Dorsolateral prefrontal cortex (tissue), 122 donors: ENCODE measurements at places on chromosomes 7 and 10.
A peak's percentile ranks its signal among the peaks of the same experiment; 100 is the strongest.

DNA sequence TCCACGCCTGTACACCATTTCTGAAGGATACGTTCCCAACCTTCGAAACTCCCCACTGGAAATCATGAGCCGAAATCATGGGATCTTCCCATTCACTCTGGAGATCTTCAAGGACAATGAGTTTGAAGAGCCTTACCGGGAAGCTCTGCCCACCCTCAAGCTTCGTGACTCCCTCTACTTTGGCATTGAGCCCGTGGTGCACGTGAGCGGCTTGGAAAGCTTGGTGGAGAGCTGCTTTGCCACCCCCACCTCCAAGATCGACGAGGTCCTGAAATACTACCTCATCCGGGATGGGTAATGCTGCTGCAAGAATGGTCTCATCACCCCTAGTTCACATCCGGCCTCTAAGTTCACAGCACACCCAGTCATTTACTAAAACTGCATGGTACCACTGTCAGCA lies 30.3 kb downstream of the PLA2G12B start:
- DNase-seq = no peak

- no peak for DNase-seq
Measured at GRCh38 chr7:2411815-2412586, 8.6 kb downstream of the CHST12 start.

DNA sequence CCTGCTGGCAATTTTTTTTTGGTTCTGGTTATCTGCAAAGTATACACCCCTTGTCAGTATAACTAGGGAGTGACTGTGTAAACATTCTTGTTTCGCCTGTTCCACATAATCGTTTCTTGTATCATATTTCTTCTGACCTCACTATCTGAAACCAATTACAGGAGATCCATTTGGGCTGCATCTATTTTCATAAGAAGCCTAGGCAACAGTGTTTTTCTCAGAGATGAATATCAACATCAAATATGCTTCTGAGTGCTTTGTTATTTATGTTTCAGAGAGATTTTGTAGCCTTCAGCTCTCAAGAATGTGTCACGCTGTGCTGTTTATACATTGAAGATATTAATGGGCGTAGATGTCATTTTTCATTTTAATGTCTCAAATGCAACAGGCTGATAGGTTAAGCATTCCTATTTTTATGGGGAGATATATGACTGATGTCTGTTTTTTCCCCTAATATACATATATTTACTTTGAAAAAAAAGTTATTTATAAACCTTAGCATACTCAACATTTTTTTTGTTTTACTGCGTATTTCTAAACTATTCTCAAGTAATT lies 115.5 kb downstream of the FOXP2 start:
- DNase-seq = no peak

- DNase-seq = no peak
Measured at GRCh38 chr10:75548356-75548755, 116.9 kb downstream of the LRMDA start.

DNA sequence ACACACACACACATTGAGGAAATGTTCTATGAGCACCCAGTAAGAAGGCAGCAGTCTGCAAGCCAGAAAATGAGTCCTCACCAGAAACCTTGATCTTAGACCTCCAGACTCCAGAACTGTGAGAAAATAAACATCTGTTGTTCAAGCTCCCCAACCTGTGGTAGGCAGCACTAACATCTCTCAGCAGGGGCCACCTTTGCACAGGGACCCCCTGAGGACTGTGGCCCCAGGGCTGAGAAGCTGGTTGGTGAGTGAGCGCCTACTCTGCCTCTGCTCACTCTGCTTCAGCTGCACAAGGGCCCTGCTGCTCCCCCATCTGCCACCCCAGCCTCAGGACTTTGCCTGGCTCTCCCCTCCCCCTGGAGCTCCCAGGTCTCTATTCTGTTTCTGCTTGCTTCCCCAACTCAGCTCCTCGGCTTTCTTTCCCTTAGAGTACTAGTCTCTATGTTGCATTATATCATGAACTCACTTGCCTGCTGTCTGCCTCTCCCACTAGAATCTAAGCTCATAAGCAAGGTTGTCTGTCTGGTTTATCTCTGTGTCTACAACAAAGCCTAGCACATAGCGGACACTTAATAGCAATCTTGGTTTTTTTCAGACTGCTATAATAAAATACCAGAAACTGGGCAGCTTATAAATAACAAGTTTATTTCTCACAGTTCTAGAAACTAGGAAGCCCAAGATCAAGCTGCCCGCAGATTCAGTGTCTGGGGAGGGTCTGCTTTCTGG lies 40.4 kb upstream of the PRLHR start:
- no peak for DNase-seq

DNA sequence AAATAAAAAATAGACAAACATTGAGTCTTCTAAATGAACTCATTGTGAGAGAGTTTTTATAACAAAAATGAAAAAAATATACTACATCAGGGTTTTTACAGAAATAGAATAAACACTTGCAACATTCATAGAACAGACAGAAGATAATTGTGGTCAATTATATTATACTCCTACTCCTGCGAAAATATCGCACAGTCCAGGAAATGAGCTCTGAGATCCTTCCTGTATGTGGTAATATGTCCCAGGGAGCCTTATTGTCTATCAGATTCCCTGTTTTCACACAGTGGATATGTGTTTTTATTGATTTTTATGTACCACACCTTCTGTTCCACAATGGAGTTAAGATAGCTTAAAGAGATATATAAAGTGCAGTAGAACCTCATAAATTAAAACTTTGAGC lies 27.5 kb upstream of the RELN start:
- no peak for DNase-seq

DNA sequence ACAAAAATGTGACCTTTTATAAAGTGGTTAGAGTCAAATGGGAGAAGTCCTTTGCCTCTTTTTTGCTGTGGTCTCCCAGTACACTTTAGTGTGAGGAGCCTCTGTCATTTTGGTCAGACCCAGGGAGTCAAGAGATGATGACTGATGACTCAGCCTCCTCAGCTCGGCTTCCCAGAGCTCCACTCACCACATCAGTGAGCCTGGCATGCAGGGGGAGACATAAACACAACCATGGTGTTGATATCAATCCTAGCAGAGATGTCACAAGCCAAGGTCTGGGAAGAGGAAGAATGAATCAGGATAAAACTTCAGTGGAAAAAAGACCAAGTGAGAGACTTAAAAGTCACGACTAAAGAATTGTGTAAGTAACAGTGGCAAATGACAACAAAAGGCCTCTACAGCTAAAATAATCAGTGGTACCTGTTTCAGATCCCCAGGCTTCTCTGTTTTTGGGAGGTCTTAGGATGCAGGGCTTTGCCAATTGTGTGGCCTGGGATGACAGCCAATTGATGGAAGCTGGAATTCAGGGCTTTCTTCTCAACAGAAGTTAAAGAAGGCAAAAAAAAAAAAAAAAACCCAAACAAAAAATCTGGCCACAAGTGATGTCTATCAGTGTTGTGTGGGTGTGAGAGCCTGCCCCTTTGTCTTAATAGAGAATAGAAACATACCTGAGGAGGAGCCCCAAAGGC lies 50.2 kb downstream of the TFAM start:
- no peak for DNase-seq

DNA sequence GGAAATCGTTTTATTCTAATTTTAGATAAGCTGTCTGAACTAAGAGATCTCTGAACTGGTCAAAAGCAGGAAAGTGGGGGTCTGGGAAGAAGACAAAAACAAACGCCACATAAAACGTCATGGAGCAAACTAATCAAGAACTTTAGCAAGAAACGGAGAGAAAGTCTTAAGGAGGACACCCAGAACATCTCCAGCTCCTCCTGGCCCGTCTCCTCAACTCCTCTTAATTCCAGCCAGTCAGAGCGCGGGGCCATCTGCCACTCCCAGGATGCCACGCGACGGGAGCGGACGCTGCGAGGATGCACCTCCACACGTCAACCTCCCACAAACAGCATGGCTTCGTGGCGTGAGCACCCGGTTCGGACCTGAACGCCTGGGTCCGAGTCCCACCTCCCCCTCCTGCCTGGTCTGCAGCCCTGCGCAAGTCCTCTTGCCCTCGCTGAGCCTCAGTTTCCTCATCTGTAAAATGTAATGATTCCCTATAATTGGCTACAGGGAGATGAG lies 598 bp downstream of the MMS19 start:
- DNase-seq = peak; percentile 87

GRCh38 chr7:33423646-33424020 lies 294.3 kb downstream of the BBS9 start:
- no peak for DNase-seq

DNA sequence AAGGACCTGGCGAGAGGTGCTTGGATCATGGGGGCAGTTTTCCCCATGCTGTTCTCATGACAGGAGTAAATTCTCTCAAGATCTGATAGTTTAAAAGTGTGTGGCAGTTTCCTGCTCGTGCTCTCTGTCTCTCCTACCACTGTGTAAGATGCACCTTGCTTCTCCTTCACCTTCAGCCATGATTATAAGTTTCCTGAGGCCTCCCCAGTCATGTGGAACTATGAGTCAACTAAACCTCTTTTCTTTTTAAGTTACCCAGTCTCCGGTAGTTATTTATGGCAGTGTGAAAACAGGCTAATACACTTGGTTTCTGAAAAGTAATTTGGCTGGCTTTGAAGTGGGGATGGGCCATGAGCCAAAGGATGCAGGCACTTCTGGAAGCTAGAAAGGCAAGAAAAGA lies 268.0 kb upstream of the KAT6B start:
- DNase-seq = no peak

GRCh38 chr7:157664871-157665633 lies 328.2 kb downstream of the DNAJB6 start:
- DNase-seq = no peak

- DNase-seq = no peak
Measured at GRCh38 chr10:71397296-71398212, 834 bp downstream of the CDH23 start.

- no peak for DNase-seq
Measured at GRCh38 chr7:127654404-127655394, 2.7 kb downstream of the SND1 start.

- no peak for DNase-seq
Measured at GRCh38 chr7:16982640-16983350, 101.0 kb upstream of the AGR3 start.

DNA sequence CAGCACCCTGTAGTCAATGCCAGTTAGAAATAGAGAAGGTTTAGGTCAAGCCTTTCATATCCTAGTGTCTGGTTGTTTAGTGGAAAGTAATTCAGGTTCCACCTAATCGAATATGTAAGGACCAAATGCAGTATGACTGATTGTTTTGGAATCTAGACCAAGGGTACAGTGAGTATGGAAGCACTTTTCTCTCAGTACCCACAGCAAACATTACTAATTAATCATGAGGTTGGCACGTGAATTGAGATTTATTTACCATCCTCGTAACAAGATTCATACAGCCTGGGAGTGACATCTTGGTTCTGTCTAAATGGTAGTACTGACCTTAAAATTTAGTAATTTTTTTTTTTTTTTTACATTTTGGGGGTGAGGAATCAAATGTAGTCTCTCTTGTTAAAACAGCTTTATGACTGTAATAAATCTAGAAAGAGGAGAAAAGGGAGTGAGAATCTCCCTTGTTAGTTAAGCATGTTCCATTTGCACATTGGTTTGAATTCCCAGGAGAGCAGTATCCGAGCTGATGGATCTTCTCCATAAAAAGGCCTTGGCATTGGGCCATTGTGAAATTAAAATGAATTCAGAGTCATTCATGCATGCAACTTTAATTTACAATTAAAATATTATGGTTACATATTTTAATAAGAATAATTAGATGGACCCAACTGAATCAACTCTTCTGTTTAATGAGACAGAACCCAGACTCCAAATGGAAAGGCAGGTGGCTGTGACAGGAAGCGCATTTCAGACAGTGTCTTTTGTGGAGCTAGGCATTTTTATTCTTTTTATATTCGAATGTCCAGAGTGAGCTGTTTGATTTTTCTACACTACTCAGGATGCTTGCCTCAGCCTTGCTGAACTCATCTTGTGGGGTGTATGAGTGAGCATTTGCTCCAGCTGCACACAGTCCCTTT lies 57.6 kb downstream of the SNX10 start:
- no peak for DNase-seq

- no peak for DNase-seq
Measured at GRCh38 chr10:113243311-113243710, 293.3 kb downstream of the TCF7L2 start.

GRCh38 chr7:76133839-76134238 lies 67.9 kb upstream of the SRRM3 start:
- DNase-seq = no peak

DNA sequence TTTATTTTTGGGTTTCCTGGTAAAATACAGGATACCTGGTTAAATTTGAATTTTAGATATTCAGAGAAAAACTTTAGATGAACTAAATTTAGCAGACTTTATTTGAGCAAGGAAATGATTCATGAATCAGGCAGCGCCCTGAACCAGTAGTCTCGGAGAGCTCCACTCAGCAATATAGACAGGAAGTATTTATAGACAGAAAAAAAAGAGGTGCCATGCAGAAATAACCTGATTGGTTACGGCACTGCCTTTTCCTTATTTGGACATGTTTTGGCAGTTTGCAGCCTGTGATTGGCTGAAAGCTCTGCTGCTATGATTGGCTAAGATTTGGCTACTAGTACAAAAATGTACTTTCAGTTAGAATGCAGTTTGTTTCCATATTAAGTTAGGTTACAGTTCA lies 198.3 kb upstream of the DKK1 start:
- DNase-seq = no peak

GRCh38 chr10:132271458-132272230 lies 36.1 kb downstream of the STK32C start:
- DNase-seq = no peak

GRCh38 chr7:133958822-133959221 lies 168.3 kb upstream of the LRGUK start:
- no peak for DNase-seq

DNA sequence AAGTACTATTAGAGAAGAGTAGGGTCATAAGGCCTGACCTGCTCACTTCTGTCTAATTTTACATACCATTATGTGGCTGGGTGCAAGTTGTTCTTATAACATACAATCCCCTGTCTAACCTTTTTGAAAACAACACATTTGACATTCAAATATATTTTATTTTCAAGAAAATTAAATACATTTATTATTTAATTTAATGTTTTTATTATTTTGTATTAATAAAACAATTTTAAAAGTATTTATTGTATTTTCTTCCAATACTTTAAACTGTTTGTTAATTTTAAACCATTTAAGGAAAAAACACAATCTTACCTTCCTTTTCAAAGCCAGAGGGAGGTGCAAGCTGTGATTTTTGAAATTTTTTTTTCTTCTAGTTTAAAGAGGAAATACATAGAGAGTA lies 232.8 kb downstream of the KCND2 start:
- DNase-seq = no peak

DNA sequence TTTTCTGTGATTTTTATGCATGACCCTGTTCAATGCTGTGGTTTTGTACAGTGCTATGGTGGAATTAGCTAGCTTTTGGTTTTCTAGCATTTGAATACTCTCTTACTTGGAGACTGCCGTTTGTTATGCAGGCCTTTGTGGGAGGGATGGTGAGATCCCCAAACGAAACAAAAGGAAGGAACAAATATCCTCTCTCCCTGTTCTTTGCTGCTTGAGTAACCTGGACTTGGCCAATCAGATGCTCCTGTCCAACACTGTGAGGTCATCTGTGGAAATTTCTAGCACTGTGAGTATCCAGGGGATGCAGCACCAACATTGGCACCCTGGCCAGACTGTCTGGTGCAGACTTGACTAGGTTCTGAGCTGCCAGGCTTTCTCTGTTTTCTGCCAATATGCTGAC lies 314.4 kb downstream of the ANKRD30A start:
- no peak for DNase-seq

- DNase-seq = no peak
Measured at GRCh38 chr10:16234916-16235315, 201.9 kb upstream of the PTER start.
